Cortex of kidney (tissue), 1 donor: ENCODE measurements at places on chromosomes 12 and 14.

DNA sequence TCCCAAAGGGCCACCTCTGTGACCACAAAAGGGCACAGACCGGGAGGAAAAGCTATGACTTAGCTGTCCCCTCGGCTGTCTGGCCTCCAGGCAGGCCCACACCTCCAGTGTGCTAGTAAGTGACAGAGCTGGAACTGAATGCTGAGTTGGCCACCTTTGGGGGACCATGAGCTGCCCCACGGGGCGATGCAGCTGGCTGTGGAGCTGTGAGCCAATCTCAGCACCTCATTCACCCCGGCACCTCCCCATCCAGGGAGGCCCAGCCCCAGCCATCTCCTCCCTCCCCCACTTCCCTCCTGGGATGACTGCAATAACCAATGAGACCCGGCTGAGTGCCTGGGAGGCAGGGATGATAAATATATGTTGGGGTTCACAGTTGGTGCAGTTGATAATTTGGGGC lies 12.2 kb upstream of the TESC start:
- no peak for DNase-seq

GRCh38 chr12:92550661-92551060 lies 152.1 kb upstream of the PLEKHG7 start:
- DNase-seq, result no peak

GRCh38 chr12:100824476-100824875 lies 29.9 kb downstream of the ANO4 start:
- DNase-seq, result no peak

DNA sequence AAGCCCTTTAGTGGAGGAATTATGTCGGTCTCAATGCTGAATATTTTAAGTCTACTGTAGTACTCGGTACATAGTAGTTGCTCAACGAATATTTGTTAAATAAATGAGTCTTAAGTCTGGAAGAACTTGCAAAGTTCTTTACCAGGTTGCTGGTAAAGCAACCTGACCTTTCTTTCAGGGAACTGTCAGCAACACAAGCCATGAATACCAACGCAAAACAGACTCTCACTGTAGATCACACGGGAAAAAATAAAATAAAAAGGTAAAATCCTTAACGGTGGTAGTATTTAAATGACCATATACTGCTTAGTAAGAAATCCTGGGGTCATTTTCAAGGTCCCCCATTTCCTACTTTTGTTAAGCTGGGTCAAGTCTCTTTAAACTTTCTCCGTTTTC lies 447 bp upstream of the NUBPL start:
- DNase-seq, result no peak

DNA sequence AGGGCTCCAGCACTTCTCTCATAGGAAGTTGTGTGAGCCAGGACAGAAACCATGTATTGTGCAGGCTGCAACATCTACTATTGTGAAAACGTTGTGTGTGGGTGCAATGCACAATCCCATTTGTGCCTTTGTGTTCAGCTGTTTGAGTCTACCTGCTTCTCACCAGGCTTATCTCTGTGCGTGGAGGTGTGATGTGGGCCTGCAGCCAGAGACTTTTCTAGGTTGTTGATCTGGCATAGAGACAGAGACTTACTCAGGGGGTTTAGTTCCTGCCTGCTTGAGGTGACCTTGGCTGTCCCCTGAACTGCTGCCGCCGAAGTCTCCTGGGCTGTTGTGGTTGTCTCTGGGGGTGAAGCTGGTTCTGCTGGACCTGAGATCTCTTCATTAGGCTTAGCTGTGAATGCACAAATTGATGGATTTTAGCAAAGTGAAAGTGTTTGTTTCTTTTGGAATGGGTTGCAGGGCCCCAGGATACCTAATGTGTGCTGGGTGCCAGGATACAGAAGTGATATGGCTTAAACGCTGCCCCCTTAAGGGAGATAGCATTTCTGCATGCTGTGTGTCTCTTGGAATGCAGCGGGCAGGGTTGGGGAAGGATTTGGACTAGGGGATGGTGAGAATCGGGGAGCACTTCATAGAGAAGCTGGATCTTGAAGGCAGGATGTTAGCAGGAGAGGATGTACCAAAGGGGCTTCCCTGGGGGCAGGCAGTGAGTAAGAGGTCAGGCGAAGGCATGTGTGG lies 2.5 kb downstream of the LACRT start:
- no peak for DNase-seq

GRCh38 chr14:24674204-24674970 lies 40.4 kb upstream of the GZMB start:
- DNase-seq, result no peak

DNA sequence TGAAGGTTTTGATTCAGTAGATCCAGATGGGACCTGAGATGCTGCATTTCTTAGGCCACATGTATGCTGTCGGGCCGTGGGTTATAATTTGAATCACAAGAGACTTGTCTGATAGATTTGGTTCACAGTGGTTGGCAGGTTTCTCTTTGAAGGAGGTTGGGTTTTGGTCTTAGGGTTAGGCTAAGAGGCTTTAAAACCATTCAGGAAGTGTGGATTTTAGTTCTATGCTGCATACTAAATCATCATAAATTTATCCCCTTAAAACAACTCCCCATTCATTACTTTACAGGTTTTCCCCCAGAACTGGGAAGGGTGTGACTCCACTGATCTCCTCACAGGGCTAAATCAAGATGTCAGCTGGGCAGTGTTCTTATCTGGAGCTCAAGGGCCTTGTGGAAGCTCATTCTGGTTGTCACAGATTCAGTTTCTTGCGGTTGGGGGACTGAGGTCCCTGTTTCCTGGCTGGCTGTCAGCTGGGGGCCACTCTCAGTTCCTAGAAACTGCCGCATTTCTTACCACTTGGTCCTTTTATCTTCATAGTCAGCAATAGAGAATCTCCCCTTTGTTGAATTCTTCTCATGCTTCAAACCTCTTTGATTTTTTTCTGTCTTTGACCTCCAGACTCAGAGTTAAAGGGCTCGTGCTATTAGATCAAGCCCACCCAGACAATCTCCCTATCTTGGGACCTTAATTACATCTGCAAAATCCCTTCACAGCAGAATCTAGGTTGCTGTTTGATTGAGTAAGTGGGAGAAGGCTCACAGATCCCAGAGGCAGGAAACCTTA lies 20.6 kb upstream of the PCNX1 start:
- no peak for DNase-seq
